ENCODE measurements at places on chromosomes 3 and 15.
A peak's percentile ranks its signal among the peaks of the same experiment; 100 is the strongest.

DNA sequence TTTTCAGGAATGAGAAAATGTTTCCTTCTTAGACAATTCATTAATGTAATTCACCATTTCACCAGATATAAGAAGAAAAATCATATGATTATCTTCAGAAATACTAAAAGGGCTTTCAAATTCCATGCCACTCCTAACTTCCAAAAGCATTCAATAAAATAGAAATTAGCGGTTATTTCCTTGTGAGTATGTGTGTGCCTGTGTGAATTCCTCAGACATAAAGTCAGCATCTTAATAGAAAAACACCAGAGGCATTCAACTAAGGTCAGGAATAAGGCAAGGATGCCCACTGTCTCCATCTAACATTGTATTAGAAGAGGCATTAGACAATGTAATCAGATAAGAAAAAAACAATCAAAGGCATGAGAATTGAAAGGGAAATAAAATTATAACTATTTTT lies 88.4 kb downstream of the PLCH1 start:
- DNase-seq: no peak

DNA sequence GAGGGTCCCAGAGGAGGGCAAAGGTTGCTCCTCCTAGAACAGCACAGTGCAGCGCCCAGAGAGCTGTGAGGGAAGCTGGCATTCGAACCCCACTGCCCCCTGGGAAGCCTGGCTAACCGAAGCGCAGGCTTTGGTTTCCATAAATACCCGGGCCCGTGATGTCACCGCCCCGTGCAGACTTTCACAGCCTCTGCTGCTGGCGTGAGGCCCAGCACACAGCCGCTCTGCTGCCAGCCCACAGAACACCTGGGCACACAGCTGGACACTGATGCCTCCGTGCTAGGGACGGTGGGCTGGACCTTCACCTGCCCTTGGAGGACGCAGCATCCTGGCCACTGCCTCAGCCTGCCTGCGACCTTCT lies 1.0 kb downstream of the IQSEC1 start:
- DNase-seq: peak; percentile 42

GRCh38 chr3:71901645-71902044 lies 116.7 kb upstream of the PROK2 start:
- no peak for DNase-seq

DNA sequence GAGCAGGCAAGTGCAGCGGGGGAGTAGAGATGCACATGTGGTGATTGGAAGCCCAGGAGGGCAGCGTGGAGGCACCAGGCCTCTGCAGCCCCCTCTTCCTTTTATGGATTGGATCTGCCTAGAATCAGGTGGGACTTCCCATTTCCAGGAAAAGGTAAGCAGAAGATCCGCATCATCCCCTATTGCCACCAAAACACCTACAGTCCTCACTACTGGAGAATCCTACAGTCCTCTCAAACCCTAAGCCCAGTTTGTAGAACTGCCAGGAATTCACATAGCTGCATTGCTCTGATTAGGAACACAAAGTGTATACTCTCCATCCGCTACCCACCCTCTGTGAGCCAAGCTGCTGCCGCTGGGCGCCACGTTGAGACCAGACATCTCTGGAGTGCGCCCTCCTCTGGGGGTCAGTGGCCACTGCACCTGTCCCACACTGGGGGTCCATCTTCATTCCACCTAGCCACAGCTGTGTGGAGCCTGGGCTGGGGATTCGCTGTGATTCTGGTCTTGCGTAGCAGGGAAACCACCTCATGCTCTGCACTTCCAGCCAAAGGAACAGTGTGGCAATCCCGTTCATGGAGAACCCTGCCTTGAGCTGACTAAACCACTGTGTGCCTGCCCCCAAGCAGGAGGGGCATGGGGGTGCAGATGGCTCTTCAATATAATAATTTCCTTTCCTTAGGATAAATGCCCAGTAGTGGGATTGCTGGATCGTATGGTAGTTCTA lies 88.9 kb upstream of the PTX3 start:
- no peak for DNase-seq

- peak; percentile 7 for DNase-seq
Measured at GRCh38 chr3:45943207-45943846, at the start of gene CXCR6. Gene CXCR6, plus strand, starts transcription at chr3:45943464. Its CDS starts 3,018 bp downstream, at chr3:45946482.

- DNase-seq: no peak
Measured at GRCh38 chr3:46516521-46516920, 18.7 kb downstream of the RTP3 start.

GRCh38 chr3:188720636-188721035 lies 451.1 kb upstream of the TPRG1 start:
- DNase-seq: peak; percentile 16

DNA sequence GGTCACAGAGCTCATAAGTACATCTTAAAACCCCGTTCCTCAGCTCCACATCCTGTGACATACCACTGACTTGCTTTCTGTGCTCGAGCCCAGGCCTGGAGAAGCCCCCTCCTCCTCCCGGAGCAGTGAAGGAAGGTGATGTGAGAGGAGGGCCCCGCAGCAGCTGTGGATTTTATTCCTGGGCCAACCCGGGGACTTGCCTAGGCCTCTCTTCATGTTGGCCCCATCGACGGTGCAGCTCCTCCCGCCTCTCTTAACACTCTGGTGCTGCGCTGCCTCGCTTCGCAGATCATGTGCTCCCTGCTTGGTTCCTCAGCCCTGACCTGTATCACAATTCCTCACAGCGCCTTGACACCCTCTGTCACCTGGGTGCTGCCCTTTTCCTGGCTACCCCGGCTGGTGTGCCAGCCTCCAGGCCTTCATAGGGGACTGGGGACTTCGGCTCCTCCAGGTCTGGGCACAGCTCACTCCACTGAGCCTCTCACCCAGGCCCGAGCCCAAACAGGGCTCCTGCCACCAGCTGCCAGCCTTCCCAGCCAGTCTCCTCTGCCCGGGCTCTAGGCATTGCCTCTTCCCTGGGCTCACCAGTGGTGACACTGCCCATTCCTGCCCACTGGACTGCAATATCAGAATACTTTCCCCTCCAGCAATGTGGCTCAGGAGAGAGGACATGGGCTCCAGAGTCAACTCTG lies 21.5 kb downstream of the MAGEF1 start:
- no peak for DNase-seq

Data from fibroblast of skin of back (primary cell).